Cortex of kidney (tissue), 1 donor: ENCODE measurements at places on chromosomes 16 and 17.

- no peak for DNase-seq
Observed at GRCh38 chr16:15621889-15622288, 21.1 kb downstream of the MARF1 start.

DNA sequence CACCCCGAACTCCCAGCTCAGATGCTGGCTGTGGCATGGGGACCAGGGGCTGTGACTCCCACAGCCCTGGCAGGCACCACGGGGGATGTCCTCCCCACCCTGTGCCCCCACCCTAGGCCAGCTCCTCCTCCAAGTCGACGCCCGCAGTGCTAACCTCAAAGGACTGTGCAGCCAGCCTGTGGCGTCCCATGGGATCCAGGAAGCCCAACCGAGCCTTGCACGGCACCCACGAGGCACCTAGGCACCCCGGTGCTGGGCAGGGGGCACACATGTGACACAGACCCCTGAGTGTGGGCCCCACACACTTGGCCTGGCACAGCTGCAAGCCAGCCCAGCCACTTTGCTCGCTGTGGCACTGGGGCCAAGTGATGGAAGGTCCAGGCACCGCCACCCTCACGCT is 3.9 kb downstream of the GCGR start:
- DNase-seq, result no peak

GRCh38 chr16:14420721-14421488 is 209.2 kb downstream of the PARN start:
- no peak for DNase-seq

GRCh38 chr17:45091778-45092425 is 30.8 kb downstream of the NMT1 start:
- DNase-seq, result no peak

- DNase-seq, result no peak
Observed at GRCh38 chr16:50024207-50024606, 818 bp upstream of the CNEP1R1 start.

GRCh38 chr16:4330277-4330874 is 14.5 kb downstream of the GLIS2 start:
- no peak for DNase-seq

GRCh38 chr17:57939797-57940196 is 15.4 kb downstream of the CUEDC1 start:
- no peak for DNase-seq

DNA sequence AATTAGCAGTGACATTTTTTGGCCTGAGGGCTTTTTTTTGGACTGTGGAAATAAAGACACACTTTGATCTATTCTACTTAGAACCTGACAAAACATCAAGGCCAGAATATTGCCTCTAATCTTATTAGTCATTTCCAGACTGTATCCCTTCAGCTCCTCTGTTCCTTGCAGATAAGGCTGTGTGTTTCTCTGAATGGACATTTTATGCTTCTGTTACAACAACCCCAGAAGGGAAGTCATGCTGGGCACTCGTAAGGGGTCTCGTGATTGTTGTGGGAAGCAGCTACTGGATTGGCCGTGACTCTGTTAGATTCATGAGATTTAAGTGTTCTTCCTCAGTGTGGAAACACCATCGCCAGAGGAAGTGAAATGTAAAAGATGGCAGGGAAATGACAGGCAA is 31.6 kb upstream of the HS3ST2 start:
- DNase-seq, result no peak

- no peak for DNase-seq
Observed at GRCh38 chr16:19875900-19876299, 8.7 kb downstream of the GPRC5B start.

GRCh38 chr16:17301184-17301583 is 169.6 kb downstream of the XYLT1 start:
- no peak for DNase-seq

DNA sequence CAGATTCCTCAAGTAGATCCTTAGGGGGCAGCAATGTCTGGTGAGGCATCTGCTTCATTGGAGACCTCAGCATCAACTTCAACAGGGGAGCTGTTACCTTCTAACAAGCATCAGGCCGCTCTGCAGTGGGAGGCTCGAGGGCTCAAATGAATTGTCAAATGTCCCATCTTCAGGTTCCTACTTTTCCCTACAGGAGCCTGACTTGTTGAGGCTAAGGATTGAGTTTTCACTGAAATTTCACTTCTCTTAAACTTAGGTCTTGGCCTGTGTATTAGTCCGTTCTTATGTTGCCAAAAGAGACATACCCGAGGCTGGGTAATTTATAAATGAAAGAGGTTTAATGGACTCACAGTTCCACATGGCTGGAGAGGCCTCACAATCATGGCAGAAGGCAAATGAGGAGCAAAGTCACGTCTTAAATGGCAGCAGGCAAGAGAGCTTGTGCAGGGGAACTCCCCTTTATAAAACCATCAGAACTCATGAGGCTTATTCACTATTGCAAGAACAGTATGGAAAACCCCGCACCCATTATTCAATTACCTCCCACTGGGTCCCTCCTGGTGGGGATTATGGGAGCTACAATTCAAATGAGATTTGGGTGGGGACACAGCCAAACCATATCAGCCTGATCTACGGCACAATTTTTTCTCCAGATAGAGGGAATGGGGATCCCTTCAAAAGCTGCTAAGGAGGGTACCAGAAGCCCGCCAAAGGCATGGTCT is 5.1 kb upstream of the CD300LD start:
- no peak for DNase-seq

DNA sequence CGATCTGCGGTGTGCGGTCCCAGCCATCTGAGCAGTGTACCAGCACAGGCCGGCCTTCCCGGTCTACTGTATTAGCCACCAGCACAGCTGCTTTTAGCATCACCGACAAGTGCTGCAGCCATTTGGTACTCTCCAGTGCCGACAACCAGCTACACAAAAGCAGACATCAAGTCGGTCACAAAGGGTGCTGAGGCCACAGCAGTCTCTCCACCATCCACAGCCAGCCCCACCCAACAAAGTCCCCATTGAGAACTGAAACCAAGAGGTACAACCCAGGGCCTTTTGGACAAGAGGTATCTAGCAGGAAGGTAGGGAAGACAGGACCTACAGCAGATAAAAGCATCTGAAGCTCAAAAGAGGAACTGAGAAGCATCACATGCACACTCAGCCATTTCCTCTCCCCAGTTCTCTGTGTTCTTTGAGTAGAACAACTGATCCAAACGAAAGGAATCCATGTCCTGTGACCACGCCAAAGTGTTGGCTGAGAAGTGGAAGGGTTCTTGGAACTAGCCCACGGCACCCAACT is 9.5 kb downstream of the MTMR4 start:
- DNase-seq, result no peak

DNA sequence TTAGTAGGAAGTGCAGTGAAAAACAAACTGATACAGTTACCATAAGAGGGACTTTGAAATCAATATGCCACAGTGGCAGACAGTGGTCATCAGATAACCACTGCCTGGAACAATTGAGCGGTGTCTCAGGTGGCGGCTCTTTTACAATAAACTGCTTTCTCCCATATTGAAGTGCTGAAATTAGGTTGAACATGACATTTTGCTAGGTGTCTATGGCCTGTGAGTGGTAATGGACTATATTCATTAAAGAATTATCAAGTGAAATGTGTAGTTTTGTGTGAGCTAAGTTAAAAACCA is 214.7 kb downstream of the RPTOR start:
- DNase-seq, result no peak

GRCh38 chr16:55048745-55049144 is 118.1 kb downstream of the IRX5 start:
- DNase-seq, result no peak

- DNase-seq, result no peak
Observed at GRCh38 chr16:77090062-77090461, 100.9 kb upstream of the MON1B start.

DNA sequence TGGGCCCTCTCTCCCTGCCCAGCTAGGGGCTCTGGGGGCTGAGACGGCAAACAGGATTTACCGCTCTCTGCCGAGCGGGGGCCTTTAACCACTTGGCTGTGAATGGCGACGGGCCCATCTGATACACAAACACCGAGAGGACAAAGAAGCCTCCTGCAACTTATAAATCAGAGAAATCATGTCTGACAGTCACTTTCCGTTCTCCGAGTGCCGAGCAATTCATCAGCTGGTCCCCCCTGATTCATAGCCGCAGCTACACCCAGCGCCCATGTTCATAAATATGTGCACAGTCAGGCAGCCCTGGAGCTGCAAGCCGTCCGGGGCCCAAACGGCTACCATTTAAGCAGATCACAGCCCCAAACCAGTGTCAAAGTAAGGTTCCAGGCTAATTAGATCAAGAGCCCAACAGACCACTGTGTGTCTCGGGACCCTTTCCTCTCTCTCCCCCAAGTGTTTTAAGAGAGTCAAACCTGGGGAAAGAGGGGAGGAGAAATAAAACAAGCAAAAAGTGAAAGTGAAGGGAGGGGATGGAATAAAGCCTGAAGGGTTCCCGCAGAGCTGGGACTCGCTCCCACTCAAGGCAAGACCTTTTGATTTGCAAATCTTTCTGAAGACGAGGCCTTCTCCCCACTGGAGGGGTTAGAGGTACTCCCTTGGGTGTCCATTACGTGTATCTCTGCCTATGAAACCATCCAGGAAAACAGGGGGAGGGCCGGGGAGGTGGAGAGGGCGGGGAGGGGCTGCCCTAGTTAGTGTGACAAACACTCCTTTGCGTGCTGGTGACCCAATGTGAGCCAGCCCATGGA is 154.7 kb downstream of the C16orf78 start:
- DNase-seq, result no peak

DNA sequence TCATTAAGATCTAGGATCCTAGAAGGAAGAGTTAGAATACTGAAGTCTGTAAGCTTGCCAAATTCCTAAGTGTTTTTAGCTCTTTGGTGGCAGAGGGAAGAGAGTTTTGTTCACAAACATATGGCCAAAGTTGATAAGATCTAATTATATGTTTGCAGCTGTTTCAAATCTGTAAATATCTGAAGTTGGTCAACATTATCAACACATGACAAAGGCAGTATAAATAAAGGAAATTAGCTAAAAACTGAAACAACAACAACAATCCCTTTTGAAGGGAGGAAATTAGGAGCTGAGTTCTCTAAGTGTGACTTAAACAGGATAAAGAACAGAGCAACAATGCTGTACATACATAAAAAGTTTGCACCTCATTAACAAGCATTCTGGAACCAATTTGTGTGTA is 208.7 kb downstream of the KCNJ2 start:
- DNase-seq, result no peak

- DNase-seq, result no peak
Observed at GRCh38 chr16:11138022-11138768, 117.8 kb downstream of the SOCS1 start.

- DNase-seq, result no peak
Observed at GRCh38 chr16:29984137-29984763, 10.6 kb downstream of the TAOK2 start.

- no peak for DNase-seq
Observed at GRCh38 chr16:69463876-69464275, 39.5 kb downstream of the CYB5B start.

GRCh38 chr16:878072-878784 is 77.7 kb upstream of the GNG13 start:
- no peak for DNase-seq

DNA sequence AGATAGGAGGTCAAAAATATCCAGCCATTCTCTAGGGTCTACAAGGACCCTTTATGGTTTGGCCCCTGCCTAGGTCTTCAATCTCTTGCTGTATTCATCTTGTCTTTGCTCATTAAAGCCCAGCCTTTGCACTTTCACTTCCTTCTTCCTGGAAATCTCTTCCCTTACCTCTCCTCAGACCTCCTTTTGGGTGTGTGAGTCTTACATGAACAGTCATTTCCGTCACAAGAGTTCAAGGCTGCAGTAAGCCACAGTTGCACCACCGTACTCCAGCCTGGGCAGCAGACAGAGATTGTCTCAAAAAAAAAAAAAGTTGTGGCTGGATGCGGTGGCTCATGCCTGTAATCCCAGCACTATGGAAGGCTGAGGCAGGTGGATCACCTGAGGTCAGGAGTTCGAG is 6.0 kb upstream of the ATP1B2 start:
- no peak for DNase-seq

DNA sequence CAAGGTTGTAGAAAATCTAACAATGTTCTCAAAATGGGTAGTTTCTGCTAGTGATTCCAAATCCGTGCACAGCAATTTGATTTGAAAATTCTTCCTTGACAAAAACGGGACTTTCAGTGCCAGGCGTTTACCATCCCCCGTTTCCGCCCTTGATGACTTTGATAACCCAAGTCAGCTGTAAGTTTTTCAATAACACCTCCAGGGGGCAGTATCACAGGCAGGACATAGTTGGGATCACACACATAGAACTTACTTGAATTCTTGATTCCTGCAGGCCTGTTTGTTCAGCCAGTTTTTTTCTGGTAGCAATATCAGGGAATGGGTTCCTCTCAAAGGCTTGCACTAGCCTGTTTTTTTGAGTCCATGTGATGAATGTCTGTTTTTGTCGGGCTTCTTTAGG is 5.6 kb downstream of the DUXB start:
- DNase-seq, result no peak

GRCh38 chr16:19718624-19718965 is 524 bp downstream of the IQCK start:
- DNase-seq, result no peak

- no peak for DNase-seq
Observed at GRCh38 chr17:36928471-36929345, 8.6 kb upstream of the LHX1 start.

GRCh38 chr17:83173914-83174361 is 94.5 kb downstream of the METRNL start:
- no peak for DNase-seq

GRCh38 chr16:4913130-4913773 is 23.7 kb downstream of the PPL start:
- DNase-seq, result no peak

DNA sequence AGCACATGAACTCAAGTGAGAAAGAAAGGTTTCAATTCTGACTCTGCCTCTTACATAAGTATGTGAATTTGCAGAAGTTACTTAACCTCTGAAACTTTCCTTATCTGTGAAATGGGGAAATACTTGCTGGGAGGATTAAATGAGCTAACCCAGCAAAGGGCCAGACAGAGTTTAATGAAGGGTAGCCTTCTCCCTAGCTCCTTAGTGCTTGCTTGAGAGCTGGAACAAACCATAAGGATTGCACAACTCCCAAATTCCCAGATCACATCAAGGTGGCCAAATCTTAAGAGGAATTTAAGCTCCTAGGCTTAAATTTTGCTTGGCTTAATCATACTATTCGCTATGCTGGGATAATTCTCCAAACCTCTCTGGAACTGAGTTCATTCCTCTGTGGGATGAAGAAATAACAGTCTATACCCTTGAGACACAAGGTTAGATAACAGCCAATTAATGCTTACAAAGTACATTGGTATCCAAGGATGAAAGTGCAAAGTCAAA is 11.8 kb upstream of the WSB1 start:
- no peak for DNase-seq

- DNase-seq, result no peak
Observed at GRCh38 chr17:66779237-66779606, 55.7 kb upstream of the CACNG5 start.

DNA sequence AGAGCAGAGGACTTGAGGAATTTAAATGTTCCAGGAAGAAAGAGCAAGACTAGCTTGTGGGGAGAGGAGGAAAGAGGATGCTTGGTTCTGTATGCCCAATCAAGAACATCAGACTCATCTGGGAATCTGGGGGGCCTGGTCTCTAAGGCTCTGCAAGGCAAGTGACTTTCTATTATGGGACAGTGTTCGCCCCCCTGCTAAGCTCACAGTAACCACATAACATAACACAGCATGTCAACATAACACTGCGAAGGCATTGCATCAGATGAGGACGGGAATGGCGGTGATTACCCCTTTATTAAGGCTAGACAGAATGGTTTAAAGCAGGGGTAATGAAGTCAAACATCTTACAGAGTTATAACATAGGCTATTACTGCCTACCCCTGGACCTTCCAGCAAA is 176.6 kb upstream of the IRX6 start:
- no peak for DNase-seq

- DNase-seq, result no peak
Observed at GRCh38 chr16:6317934-6318333, 1014.7 kb upstream of the RBFOX1 start.

GRCh38 chr16:3546986-3547682 is 30.1 kb downstream of the NLRC3 start:
- no peak for DNase-seq
